Right atrium auricular region (tissue), 2 donors: ENCODE measurements at places on chromosomes 5 and 9. TPM values are rescaled to one million over a fixed set of nuclear protein-coding genes. Genes with fewer than 3 reads are reported as not detected.

The MEGF10 gene
- total RNA-seq, result 0.71 TPM

The ADAMTSL2 gene
- total RNA-seq, result 27.7 TPM

The CDC20B gene
- total RNA-seq, result not detected

The INSYN2B gene
- not detected for total RNA-seq

The GLT6D1 gene
- total RNA-seq, result not detected

The ADRA1B gene
- 3.4 TPM for total RNA-seq

The SV2C gene
- total RNA-seq, result 0.15 TPM

The NPR3 gene
- total RNA-seq, result 51.0 TPM

The BARX1 gene
- not detected for total RNA-seq

The CPLANE1 gene
- 22.5 TPM for total RNA-seq

The SMIM3 gene
- 48.1 TPM for total RNA-seq

The PFN3 gene
- not detected for total RNA-seq

The IFNB1 gene
- total RNA-seq, result not detected

The ANKRD34B gene
- total RNA-seq, result not detected

The HRCT1 gene
- total RNA-seq, result 4.9 TPM

The PCDHGA9 gene
- 3.7 TPM for total RNA-seq

The FABP6 gene
- not detected for total RNA-seq

The PCDHGB2 gene
- 6.7 TPM for total RNA-seq

The MARCHF11 gene
- total RNA-seq, result 0.33 TPM

The SYK gene
- 3.4 TPM for total RNA-seq

The SPATA31A3 gene
- total RNA-seq, result not detected

The PDGFRB gene
- total RNA-seq, result 68.3 TPM

The PHF24 gene
- total RNA-seq, result not detected

The FCN2 gene
- total RNA-seq, result not detected

The OTP gene
- total RNA-seq, result not detected

The NOP16 gene
- 16.0 TPM for total RNA-seq

The ZNF354B gene
- total RNA-seq, result 4.6 TPM

The ELOVL7 gene
- total RNA-seq, result 0.43 TPM

The PTPRD gene
- total RNA-seq, result 5.5 TPM

The ACER2 gene
- total RNA-seq, result 3.5 TPM

The DOCK2 gene
- 5.4 TPM for total RNA-seq

The LCN15 gene
- 0.63 TPM for total RNA-seq

The PCDHGA8 gene
- 5.7 TPM for total RNA-seq

The LEAP2 gene
- 1.1 TPM for total RNA-seq

The SLC1A1 gene
- 2.6 TPM for total RNA-seq

The OR1Q1 gene
- total RNA-seq, result not detected

The CCNJL gene
- total RNA-seq, result 2.7 TPM

The CNTLN gene
- 5.9 TPM for total RNA-seq

The NUTM2G gene
- not detected for total RNA-seq

The CEP120 gene
- total RNA-seq, result 11.1 TPM

The SAXO1 gene
- not detected for total RNA-seq

The SEMA4D gene
- 14.6 TPM for total RNA-seq

The ARHGEF37 gene
- 13.7 TPM for total RNA-seq

The CDKN2B gene
- 2.5 TPM for total RNA-seq

The DOLK gene
- 13.9 TPM for total RNA-seq

The ANKRD18A gene
- 1.3 TPM for total RNA-seq

The CCNB1 gene
- 1.2 TPM for total RNA-seq

The PLAC8L1 gene
- not detected for total RNA-seq

The IFNK gene
- total RNA-seq, result not detected

The HSPB3 gene
- total RNA-seq, result 338 TPM

The TSSK1B gene
- not detected for total RNA-seq

The MCIDAS gene
- total RNA-seq, result not detected

The ACTL7B gene
- not detected for total RNA-seq
